Central memory CD8-positive, alpha-beta T cell (primary cell): ENCODE measurements at places on chromosomes 3 and 15.

GRCh38 chr3:48952510-48953118 lies 34.0 kb downstream of the ARIH2 start:
- peaks cover 18% of the 10 kb centered on the region for H3K4me1 ChIP-seq
- H3K36me3 ChIP-seq: peaks cover 12% of the 10 kb centered on the region
- no peaks in the 10 kb centered on the region for H3K27me3 ChIP-seq
- H3K27ac ChIP-seq: peak overlapping the region; percentile 0
- DNase-seq: no peak
- H3K4me3 ChIP-seq: no peak overlapping the region

DNA sequence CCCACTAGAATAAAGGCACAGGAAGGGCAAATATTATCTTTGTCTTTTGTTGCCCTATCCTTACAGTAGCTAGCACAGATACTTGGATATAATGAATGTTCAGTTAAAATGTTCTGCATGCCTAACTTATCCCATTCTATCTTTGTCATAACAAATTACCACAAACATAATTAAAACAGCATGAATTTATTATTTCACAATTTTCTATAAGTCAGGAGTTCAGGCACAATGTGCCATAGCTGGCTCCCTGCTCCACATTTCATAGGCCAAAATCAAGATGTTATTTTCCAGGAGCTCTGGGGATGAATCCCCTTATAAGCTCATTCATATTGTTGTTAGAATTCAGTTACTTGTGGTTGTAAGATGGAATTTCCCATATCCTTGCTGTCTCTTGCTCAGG lies 975.5 kb downstream of the IGSF11 start:
- no peak overlapping the region for H3K27ac ChIP-seq
- no peaks in the 10 kb centered on the region for H3K36me3 ChIP-seq
- DNase-seq: no peak
- no peaks in the 10 kb centered on the region for H3K4me1 ChIP-seq
- H3K27me3 ChIP-seq: no peaks in the 10 kb centered on the region

GRCh38 chr15:52042051-52042851 lies 23.2 kb downstream of the MAPK6 start:
- DNase-seq: no peak
- H3K27me3 ChIP-seq: no peaks in the 10 kb centered on the region
- peak overlapping the region; percentile 51 for H3K27ac ChIP-seq
- H3K4me1 ChIP-seq: peaks cover 72% of the 10 kb centered on the region
- H3K4me3 ChIP-seq: no peak overlapping the region

GRCh38 chr3:159989973-159990846 lies 1.6 kb downstream of the IL12A start:
- no peaks in the 10 kb centered on the region for H3K36me3 ChIP-seq
- H3K4me1 ChIP-seq: peaks cover 30% of the 10 kb centered on the region
- peak overlapping the region; percentile 6 for H3K27ac ChIP-seq
- DNase-seq: no peak
- no peaks in the 10 kb centered on the region for H3K27me3 ChIP-seq
- H3K4me3 ChIP-seq: peak overlapping the region; percentile 84

DNA sequence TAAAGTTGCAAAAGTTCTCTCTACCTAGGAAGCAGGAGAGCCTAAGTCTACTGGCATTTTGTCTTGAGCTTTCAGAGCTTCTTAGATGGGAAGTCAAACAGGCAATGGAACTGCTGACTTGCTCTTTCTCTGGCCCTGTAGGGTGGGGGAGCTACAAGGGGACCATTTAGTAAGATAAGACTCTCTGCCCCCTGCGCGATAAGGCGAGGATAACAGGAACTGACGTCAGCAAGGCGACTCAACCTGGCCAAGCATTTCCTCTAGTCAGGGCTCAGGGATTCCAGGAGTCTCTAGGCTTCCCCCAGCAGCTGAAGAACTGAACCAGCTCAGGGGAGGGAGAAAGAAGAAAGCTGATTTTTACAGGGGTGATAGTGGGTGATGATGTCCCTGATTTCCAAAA lies 5.8 kb downstream of the RARB start:
- no peaks in the 10 kb centered on the region for H3K4me1 ChIP-seq
- H3K36me3 ChIP-seq: no peaks in the 10 kb centered on the region
- H3K27ac ChIP-seq: no peak overlapping the region
- H3K4me3 ChIP-seq: no peak overlapping the region
- peaks cover 25% of the 10 kb centered on the region for H3K27me3 ChIP-seq

GRCh38 chr15:98888820-98889479 lies 118.6 kb downstream of the PGPEP1L start:
- DNase-seq: no peak
- H3K27me3 ChIP-seq: peaks cover 42% of the 10 kb centered on the region
- no peak overlapping the region for H3K27ac ChIP-seq
- H3K4me3 ChIP-seq: no peak overlapping the region

DNA sequence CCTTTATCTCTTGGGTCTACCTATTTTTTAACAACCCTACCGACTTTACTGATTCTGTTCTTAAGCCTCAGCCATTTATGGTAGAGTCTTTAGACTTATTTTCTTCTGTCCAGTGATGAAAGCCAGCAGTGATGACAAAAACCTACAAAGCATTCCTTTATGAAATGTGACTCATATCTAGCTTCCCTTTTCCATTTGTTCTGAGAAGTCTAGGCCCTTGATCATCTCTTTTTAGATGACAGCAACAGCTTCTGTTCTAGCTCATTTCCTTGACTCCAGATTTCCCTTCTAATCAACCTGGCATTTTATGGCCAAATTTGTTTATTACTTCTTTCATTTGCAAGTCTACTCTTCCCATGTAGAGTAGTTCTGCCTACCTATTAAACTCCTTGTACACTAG lies 36.1 kb downstream of the CFAP44 start:
- peaks cover 10% of the 10 kb centered on the region for H3K36me3 ChIP-seq
- H3K4me3 ChIP-seq: no peak overlapping the region
- H3K4me1 ChIP-seq: no peaks in the 10 kb centered on the region
- no peak for DNase-seq

DNA sequence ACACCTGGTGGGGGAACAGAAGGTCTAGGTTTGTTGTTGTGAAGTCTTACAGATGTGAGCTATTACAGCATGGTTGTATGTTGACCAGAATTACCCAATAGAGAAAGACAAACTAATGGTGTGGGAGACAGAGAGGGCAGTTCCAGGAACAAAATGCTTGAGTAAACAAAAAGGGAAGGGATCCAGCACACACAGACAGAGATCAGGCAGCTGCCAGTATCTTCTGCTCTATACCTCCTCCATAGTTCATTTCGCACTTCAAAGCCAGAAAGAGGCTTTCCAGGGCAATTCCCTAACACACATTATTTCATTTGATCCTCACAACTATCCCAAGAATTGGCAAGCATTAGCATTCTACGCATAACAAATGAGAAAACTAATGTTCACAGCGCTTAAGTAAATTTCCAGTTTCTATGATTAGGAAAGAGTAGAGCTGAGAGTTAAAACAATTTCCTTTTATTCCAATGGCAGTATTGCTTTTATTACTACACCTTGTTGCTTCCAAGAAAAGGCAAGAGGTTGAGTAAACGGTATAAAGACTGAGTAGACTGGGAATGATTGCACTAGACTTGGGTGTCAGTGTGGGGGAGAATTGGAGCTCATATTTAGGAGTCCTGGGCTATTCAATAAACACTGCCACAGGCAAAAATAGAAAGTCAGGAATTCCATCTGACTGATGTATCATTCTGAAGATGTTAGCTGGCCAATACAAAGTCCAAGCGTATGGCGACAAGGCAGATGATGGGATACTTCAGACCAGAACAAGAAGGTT lies 39.7 kb upstream of the ZNF280D start:
- H3K36me3 ChIP-seq: no peaks in the 10 kb centered on the region
- peaks cover 40% of the 10 kb centered on the region for H3K27me3 ChIP-seq
- H3K27ac ChIP-seq: no peak overlapping the region
- no peak overlapping the region for H3K4me3 ChIP-seq
- H3K4me1 ChIP-seq: no peaks in the 10 kb centered on the region

- no peak for DNase-seq
- H3K27me3 ChIP-seq: peaks cover 20% of the 10 kb centered on the region
Observed at GRCh38 chr3:190345027-190345821, 23.0 kb upstream of the CLDN1 start.

DNA sequence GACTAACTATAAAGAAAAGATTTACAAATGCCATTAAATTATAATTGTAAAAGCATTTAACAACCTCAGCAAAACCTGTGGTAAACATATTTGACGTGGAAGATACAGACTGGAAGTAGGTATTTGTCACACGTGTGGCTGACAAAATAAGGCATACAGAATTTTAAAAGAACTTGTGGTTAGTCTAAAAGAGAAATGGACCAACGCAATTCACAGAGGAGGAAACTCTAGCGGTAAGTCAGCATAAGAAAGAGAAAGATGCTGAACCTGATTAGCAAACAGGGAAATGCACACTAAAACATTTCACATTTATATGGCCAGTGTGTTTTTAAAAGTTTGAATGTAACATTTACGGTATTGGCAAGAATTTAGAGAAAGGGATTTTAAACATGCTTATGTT lies 35.3 kb downstream of the KCNH8 start:
- H3K4me3 ChIP-seq: no peak overlapping the region
- no peak for DNase-seq
